Stimulated activated CD4-positive, alpha-beta T cell treated with anti-CD3 and anti-CD28 coated beads, Interleukin-15, amount 100 ng/mL, for 48 hours (primary cell): ENCODE measurements at places on chromosomes 1 and 21.

DNA sequence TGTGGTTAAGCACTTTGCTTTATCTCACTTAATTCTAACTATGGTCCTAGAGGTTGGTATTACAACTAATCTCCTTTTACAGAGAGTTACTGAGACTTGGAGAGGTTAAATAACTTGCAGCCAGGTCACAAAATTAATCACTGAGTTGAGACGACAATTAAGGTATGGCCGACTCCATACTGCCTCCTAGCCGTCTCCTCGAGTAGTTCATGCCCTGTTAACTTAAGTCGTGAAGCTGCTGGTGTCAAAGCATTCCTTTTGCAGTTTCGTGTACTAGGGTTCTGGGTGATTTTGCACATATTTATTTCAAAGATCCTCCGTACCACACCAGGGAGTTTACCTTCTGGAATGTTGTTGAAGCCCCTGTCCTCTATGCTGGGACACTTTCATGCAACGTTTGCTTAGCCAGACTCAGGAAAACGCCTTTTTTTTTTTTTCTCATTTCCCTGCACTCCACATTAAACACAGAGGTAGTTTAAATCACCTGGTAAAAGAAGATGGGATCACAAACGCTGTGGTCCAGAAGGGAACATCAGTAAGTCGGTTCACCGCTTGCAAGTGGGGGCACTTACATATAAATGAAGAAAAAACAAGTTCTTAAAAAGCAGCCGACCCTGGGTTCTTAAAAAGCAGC is 570 bp upstream of the NEK7 start:
- peak; percentile 65 for DNase-seq

- DNase-seq: no peak
These were observed 5.3 kb upstream of the GPR88 start for GRCh38 chr1:100532645-100533044.

DNA sequence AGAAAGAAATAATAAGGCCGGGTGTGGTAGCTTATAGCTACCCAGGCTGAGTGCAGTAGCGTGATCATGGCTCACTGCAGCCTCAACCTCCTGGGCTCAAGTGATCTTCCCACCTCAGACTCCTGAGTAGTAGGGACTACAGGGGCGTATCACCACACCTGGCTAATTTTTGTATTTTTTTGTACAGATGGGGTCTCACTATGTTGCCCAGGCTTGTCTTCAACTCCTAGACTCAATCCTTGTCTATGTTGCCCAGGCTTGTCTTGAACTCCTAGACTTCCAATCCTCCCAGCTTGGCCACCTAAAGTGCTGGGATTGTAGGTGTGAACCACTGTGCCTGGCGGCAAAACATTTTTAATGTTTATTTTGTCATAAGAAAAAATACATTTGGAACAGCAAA is 30.5 kb downstream of the MIXL1 start:
- no peak for DNase-seq

GRCh38 chr1:101435831-101436511 is 199.2 kb downstream of the S1PR1 start:
- DNase-seq: no peak

GRCh38 chr1:79283451-79283850 is 276.9 kb upstream of the ADGRL4 start:
- DNase-seq: no peak

- no peak for DNase-seq
These were observed 245.9 kb downstream of the PRDM2 start for GRCh38 chr1:13945856-13946255.

GRCh38 chr1:18632218-18632588 is 1.6 kb downstream of the PAX7 start:
- no peak for DNase-seq

GRCh38 chr21:37891972-37892371 is 24.3 kb downstream of the KCNJ6 start:
- no peak for DNase-seq

DNA sequence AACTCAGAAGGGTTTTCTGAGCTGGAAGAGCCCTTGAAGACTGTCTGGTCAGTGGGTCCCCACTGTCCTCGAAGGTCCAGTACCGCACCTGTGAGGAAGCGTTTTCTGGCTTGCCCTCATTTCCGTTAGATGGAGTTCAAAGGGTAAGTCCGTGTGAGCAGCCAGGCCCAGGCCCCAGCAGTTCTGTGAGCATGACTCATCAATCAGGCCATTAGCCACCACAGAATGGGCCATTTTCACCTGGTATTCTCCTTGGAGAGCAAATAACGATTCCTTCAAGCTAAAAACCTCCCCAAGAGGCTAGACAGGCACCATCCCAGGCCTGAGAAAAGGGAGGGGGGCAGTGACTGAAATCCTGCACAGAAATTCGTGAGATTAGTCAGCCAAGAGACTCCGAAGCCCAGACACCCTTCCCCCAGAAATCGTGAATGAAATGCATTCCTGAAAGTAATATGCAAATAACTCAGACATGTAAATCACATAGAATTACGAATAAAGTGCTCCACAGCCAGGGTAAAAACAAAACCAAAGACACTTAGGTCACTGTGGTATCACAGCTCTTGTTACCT is 66.0 kb downstream of the BCAR3 start:
- DNase-seq: peak; percentile 62

- DNase-seq: no peak
These were observed 19.5 kb downstream of the LUZP1 start for GRCh38 chr1:23149114-23149513.
